ENCODE measurements at places on chromosomes 1 and 21.

GRCh38 chr1:229430761-229431283, 3.1 kb downstream of the ACTA1 start:
- peak; percentile 76 for DNase-seq

- no peak for DNase-seq
These were observed 57.9 kb upstream of the PDE9A start for GRCh38 chr21:42595283-42596187.

DNA sequence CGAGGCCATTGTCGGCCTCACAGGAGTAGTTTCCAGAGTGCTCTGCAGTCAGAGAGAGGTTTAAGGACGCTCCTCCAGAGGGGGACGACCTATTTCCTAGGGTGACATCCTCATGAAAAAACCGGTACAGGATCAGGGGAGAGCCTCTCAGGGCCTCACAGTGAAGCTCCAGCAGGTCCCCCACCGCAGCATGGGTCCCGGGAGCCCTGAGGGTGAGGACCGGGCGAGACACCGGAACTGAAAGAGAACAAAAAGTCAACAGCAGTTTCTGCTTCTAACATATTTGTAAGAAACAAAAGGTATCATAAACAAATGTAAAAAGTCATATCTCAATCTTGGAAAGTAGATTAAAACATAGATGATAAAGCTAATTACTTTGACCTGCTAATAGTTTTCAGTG, 31.3 kb downstream of the FCRL5 start:
- DNase-seq = no peak

DNA sequence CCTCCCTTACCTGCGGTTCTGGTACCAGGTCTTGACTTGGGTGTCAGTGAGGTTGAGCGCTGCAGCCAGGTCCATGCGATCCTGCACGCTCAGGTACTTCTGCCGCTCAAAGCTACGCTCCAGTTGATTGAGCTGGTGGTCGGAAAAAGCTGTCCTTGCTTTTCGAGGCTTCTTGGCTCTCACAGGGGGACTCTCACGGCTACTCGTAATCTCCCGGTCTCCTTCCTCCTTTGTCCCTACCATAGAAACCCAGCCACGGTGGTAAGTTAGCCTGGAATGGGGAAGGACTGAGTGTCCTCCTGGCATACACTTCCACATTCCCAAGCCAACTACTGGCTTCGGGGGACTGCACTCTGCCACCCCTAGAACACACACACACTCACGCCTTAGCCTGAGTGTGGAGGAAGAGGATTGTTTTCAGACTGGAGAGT, 2.6 kb downstream of the BARHL2 start:
- DNase-seq = no peak

GRCh38 chr1:201089596-201089995, 22.6 kb downstream of the CACNA1S start:
- no peak for DNase-seq

DNA sequence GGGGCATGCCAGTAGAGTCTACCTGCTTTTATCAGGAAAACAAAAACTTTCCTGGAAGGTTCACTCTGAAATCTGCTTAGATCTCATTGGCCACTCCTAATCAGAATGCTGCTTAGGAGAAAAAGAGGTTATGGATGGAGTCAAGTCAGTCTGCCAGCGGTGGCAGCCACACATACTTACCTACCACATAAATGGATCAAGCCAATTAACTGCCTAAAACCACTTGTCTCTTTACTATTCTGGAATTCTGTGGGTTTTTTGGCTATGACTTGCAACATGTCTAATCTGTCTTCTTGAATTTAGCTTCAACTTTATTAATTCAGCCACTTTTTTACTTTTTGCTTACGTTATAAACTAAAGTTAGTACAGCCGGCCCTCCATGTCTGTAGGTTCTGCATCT, 140.2 kb upstream of the SERTAD4 start:
- no peak for DNase-seq

- peak; percentile 76 for DNase-seq
These were observed 137.2 kb downstream of the DHRS3 start for GRCh38 chr1:12480748-12481362.

DNA sequence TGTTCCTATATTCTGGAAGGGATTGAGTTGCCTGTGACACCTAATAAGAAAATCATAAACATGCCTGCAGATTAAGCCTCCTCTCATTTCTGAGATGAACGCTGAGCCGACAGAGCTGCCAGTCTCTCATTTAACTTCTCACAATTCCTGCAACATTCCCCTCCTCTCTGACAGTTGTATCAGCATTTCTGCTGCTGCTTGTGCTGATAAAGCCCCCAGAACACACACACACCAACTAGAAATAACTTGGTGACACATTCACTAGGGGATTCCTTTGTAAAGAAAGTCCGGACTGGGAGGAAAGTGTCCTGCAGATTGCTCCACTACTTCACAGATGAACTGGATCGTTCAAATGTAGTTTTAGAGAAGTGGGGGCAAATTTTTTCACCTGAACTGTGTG, 437.3 kb downstream of the PLA2G4A start:
- DNase-seq = no peak

- no peak for DNase-seq
These were observed 58.3 kb downstream of the MACF1 start for GRCh38 chr1:39262802-39263201.

- no peak for DNase-seq
These were observed 23.8 kb downstream of the PTTG1IP start for GRCh38 chr21:44849616-44850130.

DNA sequence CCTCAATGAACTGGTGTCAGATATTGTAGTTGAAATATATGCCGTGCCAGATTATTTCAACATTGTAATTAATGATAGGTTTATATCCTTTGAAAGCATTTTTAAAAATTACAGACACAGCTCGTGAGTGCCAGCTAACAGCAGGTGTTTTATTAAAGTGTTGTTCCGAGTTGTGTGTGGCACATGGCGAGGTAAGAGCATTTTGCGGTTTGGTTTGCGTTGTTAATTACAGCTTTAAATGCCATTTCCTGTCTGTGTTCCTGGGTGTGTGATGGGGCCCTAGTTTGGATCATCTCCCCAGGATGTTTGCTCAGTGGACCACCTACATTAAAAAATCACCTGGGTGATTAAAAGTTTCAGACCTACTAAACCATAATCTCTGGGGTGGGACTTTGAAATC, 97.4 kb downstream of the PRDM2 start:
- no peak for DNase-seq

GRCh38 chr1:52424231-52424636, 19.8 kb downstream of the PRPF38A start:
- DNase-seq = no peak

DNA sequence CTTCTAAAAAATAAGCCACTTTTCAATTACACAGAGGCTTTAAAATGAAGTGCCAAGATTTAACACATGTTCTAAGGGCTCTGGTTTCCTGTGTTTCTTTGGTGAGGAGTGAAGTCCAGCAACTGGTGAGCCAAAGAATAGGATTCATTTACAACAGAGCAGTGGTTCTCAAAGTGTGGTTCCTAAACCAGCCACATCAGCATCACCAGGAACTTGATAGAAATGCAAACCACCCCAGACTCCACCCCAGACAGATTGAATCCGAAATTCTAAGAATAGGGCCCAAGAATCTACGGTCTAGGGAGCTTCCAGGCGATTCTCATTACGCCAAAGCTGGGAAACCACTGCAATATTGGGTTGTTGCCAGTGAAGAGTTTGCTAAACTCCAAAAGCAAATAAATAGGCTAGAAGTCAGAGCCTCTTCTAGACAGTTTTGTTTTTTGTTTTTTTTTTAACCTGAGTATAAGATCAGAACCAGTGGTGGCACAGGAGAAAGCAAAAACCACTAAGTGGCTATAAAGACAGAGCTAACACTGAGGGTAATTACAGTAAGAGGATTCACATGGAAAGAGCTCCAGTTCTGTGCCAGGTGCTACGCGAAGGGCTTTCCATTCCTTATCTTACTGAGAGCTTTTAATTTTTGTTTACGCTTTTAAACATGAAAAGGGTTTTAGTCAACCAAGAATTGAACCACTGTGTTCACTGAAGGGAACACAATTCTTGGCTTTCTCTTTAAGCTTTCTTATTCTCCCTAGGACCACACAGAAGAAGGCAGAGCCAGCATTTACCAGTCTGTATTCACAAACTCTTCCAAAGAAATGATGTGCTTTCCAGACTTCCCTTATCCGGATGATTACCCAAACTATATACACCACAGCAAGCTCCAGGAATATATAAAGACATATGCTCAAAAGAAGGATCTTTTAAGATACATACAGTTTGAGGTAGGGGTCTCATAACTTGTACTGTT, 42.4 kb upstream of the FMO2 start:
- DNase-seq = no peak

DNA sequence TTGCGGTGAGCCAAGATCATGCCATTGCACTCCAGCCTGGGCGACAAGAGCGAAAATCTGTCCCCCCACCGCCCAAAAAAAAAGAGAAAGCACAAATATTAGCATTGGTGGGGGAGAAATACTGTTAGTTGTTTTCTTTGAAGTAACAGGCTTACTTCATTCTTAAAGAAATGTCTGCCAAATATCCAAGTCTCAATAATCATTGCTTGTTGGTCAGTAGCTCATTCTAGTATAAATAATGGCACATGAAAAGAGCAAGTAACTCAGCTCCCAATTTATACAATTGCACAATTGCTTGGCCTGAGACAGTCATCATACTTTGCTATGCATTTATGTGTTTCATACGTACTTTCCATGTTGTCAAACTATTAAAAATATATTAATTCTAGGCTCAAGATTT, 499.2 kb upstream of the PLXNA2 start:
- DNase-seq = no peak

- DNase-seq = no peak
These were observed 2.4 kb downstream of the NHLH2 start for GRCh38 chr1:115838431-115839028.

DNA sequence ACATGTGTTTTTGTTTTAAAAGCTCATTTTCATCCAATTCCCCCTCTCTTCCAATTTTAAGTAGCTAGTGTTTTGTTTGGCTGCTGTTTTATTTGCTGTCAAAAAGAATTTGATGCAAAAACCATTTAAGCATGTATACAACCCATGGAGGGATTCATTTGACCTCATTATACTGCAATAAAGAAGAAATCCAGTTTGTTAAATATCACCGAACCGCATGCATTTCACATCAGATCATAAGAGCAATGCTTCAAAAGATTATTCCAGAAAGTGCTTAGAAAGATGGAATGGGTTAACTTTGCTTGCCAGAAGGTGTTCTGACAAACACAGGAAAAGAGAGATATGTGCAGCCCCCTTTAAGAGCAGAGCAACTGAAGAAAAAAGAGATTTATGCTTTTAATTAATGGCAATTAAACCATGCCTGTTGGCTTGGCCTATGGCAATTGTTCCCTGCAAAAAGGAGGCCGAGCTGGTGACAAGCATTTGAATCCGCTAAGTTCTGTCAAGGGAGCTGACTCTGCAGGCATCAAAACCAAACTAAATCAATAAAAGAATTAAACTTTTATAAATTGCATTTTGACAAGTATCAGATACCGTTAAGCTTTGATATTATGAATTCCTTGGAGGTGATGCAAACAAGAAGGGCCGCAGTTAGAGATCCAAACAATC, 14.4 kb upstream of the BARHL2 start:
- DNase-seq = no peak

DNA sequence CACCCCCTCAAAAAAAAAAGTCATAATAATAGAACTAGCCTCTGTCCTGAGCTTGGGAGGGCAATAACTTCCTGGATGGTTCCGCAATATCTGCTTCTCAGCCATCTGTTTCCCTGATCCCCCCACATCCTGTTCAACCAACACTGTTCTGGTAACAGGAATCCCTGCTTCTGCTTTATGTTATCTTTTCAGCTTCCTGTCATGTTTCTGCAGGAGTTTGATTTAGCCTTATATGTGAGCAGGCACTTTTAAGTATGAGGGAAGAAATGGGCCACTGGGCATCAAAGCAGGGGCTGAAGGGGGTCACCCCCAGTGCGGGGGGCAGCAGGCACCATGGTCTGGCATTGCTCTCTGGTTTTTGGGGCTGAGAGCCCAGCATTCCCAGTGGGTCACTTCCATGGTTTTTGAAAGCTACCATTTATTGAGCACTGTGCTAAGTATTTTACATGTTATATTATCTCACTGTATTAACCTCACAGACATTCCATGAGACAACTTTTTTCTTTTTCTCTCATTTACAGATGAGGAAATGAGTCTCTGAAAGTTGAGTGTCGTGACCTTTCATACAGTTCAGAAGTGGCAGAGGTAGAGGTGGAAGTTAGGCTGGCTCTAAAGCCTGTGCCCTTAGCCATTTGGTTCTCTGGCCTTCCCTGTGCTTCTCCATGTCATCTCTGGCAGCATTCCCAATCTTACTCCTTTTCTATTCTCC, 61.9 kb downstream of the DNTTIP2 start:
- DNase-seq = no peak

DNA sequence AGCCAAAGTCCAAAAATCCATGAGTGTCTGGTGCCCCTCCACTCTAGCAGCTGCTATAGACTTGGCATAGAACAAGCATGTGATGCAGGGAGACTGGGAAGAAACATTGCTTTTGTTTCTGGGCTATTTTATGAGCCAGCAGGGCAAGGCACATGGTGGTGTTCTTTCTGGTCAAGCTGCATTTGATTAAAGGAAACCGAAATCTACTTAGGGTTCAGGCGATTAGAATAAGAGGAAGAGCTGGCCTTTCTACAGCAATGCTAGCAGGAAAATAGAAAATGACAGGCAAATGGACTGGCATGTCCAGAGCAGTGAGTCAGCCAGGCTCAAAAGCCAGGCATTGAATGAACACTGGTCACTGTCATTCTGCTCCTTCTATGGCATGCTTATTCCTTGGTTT, 28.5 kb upstream of the ARHGAP29 start:
- no peak for DNase-seq

- no peak for DNase-seq
These were observed 91.5 kb downstream of the MRPL37 start for GRCh38 chr1:54291276-54292001.

- DNase-seq = no peak
These were observed 2.8 kb upstream of the SRRM1 start for GRCh38 chr1:24640288-24640687.

DNA sequence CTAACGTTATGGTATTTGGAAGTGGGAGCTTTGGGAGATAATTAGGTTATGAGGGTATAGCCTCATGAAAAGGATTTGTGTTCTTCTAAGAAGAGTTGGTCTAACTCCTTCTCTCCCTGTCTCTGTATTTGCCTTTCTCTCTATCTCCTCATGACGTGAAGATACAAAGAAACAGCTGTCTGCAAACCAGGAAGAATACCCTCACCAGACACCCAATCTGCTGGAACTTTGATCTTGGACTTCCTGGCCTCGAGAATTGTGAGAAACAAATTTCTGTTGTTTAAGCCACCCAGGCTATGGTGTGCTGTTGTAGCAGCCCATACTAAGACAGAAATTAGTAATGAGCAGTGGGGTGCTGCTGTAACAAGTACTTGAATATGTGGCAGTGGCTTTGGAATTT, 16.1 kb downstream of the C1orf141 start:
- no peak for DNase-seq

Data from activated CD8-positive, alpha-beta memory T cell treated with anti-CD3 and anti-CD28 coated beads for 24 hours (primary cell).